ENCODE measurements at places on chromosomes 7 and 10. TPM values are rescaled to one million over a fixed set of nuclear protein-coding genes. Genes with fewer than 3 reads are reported as not detected.

- DNase-seq: no peak
These were observed 298.1 kb upstream of the NEBL start for GRCh38 chr10:21195252-21195651.

GRCh38 chr10:127993056-127993690 lies 86.3 kb downstream of the PTPRE start:
- no peak for DNase-seq

DNA sequence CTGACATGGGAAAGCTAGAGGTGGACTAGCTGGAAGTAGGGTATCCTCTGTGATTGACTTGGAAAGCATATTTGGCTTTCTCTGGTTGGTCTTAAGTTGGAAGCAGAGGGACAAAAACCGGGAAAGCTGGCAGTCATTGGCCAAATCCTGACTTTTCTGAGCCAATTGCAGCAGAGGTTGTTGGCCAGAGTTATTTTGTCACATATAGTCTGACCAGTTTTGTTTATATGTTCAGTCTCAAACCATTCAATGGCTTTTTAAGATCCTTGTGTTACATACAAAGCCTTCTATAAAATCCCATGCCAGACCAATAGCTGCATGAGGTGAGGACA lies 6.3 kb downstream of the CFAP69 start:
- DNase-seq: no peak

DNA sequence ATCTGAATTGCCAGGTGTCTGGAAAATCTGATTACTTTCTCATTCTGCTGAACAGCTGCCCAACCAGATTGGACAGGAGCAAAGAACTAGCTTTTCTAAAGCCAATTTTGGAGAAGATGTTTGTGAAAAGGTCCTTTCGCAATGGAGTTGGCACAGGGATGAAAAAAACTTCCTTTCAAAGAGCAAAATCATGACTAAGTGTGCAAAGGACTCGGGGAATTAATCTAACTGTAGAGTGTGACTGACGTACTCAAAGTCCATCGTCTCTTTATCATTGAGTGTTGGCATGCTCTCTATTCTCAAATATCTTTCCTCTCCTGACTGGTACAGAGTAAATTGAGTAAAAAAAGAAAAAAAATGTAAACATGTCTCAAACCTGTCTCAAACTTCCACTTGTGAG lies 3.3 kb downstream of the NPS start:
- no peak for DNase-seq

CPA4 gene
- total RNA-seq: not detected

All from endodermal cell (in vitro differentiated cells).